ENCODE measurements at places on chromosomes 2 and 18. TPM values are rescaled to one million over a fixed set of nuclear protein-coding genes. Genes with fewer than 3 reads are reported as not detected.

GRCh38 chr2:231332388-231332787, 63.1 kb upstream of the B3GNT7 start:
- no peak for DNase-seq

DNA sequence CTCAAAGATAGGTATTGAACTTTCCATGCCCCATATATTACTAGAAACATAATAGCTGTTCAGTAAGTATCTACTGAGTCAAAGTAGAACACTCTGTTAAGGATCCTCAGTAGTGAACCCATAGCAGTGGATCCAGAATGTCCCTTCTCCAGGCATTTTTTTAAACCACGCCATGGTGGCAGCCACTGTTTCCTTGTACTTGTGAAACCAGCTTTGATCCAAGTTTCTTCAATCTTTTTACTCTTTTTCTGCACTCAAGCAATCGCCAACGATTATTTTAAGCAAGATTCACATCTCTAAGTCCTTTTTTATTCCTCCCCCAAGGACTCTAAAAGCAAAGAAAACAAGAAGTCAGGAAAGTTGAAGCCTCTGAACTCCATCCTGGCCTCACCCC, 291.2 kb upstream of the SLC14A2 start:
- DNase-seq = no peak

The NAT8 gene
- total RNA-seq = not detected

The PHOSPHO2 gene
- 5.2 TPM for total RNA-seq

The GPR75 gene
- total RNA-seq = 2.4 TPM

The NETO1 gene
- not detected for total RNA-seq

The CXCR1 gene
- not detected for total RNA-seq

DNA sequence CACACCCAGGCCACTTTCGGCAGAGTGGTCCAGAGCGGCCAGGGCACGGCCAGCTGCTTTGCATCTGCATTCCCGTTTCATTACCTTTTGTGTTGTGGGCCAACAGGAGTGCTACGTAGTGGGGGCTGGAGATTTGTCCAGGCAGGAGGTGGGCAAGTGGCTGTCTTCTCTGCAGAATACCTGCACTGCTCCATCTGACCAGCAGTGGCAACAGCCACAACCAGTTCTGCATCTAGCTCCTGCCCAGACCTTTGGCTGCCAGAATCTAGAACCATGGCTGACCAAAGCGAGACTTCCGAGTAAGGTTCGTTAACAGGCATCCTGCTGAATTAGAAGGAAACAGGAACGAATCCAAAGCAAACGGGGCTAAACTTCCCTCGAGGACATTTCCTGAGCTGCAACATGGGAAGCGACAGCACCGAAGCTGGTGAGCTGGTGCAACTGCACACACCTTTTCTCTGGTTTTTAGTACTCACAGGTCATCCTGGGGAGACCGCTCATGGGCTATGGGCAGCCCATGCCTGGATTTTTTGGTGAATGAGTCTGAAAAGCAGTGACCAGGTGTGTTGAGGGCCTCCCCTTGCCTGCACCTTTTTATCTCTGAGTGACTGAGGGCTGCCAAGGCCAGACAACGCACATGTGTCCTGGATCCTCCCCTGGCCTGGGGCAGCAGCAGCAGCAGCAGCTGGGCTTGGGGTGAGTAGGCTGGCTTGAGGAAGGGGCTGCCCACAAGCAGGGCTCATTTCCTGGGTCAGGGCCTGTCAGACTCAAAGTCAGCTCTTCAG, 10.5 kb downstream of the GDF7 start:
- no peak for DNase-seq

The CCDC68 gene
- total RNA-seq = 7.4 TPM

DNA sequence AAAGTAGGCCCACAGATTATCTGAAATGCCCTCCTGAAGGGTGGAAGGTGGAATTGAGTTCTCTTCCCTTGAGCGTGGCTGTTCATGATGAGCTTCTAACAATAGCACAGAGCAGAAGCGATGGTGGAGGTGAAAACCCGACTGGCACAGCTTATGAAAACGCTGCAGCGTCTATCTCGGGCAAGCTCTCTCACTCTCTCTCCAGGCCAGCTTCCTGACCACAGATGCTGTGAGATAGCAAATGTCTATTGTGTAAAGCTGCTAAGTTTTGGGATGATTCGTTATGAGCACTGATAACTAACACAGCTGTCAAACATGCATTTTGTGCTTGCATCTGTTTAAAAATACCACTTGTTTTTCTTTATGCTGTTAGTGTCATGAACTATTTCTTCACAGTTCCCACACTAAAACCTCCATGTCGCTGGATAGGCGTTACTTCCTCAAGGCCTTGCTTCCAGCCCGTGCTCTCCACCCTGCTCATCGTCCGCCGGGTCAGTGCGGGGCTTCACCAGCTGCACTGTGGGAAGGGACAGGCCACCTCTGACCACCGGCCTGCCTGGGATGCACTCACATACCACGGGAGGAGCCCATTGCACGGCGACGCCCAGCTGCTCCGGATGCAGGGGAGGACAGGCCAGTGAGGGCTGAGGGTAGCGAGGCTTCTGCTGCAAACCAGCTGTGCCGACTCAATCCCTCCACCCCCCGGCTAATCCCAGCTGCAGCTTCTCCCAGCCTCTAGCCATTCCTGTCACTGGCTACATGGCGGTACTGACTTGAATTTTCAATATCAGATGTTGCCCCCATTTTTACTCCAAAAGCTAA, 60.0 kb upstream of the OTOS start:
- DNase-seq = peak; percentile 14
